ENCODE measurements at places on chromosomes 12 and 14. TPM values are rescaled to one million over a fixed set of nuclear protein-coding genes. Genes with fewer than 3 reads are reported as not detected.

The MBIP gene
- 8.0 TPM for total RNA-seq

The ORAI1 gene
- total RNA-seq: 27.7 TPM

DNA sequence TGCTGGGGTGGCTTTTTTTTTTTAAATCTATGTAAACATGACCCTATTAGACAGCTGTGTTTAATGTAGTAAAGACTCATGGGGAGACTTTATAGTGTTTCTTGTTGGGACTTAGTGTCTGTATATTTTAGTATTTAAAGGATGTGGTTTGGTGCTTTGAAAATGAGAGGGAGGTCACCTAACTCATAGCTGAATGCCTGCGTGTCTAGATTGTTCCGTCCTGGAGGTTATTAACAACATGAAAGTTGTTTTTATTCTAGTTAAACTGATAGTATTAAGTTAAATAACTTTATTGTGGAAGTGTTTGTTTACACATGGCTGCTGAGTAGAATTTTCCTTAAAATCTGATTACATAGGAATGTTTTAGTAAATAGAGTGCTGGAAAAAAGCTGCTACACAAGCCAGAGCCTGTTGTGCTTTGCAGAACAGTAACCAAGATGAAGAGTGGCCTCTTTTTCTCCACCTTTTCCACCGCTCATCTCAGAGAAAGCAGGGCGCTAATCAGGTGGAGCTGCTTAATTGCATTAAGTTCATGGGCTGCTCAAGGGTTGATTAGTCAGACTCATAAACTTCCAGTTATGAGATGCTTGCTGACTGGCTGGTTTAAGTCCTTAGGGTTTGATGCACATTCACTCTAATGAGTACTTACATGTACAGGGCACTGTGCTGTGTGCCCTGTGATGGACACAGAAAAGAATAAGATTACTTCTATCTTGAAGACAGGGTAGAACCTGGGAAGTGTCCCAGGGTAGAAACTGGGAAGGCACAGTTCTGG is 62.7 kb downstream of the FBXO34 start:
- DNase-seq: no peak

DNA sequence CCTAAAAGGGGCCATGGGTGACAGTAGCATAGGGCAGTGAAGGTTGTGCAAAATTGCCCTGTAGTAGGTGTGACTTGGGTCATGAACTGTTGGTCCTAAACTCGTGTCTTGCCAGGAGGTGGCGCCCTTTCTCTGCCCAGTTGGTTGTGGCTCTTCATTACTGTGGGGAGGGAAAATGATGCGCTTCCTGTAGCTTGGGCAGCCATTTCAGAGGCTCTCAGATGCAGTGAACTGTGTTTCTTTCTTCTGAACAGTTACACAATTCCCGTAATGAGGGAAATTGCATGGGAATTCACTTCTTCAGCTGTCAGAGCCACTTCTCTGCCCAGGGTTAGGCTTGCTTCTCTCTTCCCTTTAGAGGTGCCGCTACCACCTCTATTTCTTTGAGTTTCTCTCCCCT is 148.1 kb upstream of the NRXN3 start:
- peak; percentile 33 for DNase-seq

GRCh38 chr14:77043984-77044485 is 15.5 kb upstream of the IRF2BPL start:
- DNase-seq: peak; percentile 94

DNA sequence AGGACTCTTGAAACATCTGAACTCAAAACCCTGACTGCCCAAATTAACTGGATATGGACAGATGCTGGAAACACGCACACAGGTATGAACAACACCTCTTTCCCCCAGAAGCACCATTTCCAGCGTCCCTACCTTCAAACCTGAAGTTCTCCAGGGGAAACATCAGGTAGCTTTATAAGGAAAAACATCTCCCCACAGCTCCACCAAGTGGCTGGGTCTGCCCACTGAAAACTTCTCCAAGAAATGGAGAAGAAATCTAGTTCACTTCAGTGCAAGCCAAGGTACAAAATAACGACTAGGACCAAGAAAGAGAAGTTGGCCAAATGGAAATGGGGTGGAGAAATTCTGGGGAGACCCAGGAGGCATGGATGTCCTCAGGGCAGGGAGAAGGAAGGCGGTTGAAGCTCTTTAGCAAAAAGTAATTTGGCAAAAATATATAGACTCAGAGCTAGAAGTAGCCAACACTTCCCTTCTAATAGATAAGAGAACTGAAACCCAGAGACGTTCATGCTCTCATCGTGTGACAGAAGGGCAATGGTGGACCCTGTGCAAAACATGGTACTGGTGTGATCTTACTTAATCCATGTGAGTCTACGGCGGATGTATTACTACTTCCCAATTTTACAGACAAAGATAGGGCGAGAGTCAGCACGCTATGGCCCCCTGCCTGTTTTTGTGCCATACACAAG is 10.5 kb upstream of the NUAK1 start:
- DNase-seq: peak; percentile 46

DNA sequence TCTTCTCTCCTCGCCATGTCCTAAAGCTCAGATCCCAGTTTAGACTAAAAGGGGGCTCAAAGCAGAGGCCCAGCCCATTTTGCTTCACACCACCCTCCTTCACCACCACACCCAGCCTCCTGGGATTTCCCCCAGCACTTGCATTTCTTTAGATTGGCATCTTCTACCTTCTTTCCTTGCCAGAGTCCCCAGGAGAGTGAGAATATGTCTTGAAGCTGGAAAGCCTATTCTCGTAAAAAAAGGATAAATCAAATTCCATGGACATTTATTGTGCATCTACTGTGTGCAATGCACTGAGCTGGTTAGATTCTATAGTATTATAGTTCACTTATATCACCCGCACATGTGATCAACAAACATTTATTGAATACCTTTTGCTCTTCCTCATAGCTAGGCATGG is 10.2 kb downstream of the FBXW8 start:
- no peak for DNase-seq

- DNase-seq: peak; percentile 14
Observed at GRCh38 chr14:86203843-86204242, 673.9 kb downstream of the FLRT2 start.

- DNase-seq: peak; percentile 86
Observed at GRCh38 chr12:56153678-56154065, 1.3 kb downstream of the MYL6B start.

Data from myocyte (in vitro differentiated cells).